MCF 10A (cell line): ENCODE measurements at places on chromosomes 2 and 18.

DNA sequence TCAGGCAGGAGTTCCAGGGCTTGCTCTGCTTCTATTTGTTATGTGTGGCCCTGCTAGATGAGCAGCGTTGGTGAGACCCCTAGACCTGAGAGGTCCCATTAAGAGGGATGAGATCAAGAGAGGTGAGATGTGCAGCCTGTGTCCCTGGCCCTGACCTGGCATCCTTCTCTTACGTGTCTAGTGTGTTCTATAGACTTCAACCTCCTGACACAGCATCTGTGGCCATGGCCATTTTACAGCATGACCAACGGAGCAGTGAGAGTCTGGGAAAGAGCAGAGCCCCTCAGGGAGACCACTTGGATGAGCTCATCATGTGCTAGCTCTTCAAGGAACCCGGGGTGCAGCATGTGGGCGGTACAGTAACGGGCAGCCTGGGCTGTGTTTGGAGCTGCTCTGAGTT lies 32.7 kb upstream of the ASPRV1 start:
- no peak for DNase-seq

DNA sequence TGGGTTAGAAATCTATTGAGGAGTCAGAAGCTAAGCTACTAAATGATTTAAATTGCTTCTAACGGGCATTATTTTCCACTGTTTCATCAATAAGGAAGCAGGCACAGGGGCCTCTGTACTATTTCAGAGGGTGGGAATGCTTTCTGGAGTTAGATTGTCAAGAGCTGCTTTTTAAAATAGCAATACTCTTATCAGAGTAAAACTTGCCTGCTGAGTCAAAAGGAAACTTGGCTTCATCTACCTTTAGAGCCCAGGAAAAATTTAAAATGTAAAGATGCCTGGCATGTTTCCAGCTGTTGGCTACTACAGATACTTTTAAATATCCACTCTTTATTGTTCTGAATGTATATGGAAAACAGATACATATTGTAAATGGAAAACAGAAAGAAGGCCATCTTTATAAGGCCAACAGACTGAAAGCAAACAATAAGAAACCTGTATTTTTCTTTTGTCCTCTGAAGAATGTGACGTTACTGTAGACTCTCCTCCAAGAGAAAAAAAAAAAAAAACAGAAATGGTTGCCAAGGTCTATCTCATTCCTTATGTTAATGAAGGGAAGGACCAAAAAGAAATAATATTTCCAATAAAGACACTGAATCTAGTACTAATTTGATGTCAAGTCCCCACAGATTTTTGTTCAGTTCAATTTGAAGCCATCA lies 79.1 kb downstream of the FIGN start:
- DNase-seq = no peak

- no peak for DNase-seq
Measured at GRCh38 chr2:16330012-16330411, 335.6 kb downstream of the CYRIA start.

DNA sequence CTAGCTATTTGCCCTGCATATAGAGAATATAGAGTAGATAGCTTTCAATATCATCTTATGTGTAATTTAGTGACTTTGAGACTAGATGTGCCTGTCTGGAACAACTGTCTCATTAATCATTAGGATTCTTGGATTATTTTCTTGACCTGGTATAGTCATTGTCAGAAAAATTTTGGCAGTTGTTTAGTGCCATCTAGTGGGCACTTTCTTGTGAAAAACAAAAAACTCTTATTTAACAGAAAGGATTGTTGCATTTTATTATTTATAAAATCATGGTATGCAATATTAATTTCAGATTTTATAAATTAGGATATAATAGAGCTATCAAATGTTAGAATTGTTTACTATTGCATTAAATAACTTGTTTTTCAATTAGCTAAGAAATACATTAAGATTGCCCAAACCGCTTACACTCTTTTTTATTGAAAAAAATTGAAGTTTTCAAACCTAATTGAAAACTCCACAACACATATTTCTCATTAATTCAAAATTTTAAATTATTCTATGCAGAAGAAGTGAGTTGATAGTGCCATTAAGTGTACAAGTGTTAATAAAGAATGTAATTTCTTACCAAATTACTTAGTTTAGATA lies 80.3 kb downstream of the DYNAP start:
- DNase-seq = peak; percentile 59

GRCh38 chr2:119197529-119198239 lies 25.9 kb upstream of the STEAP3 start:
- DNase-seq = no peak

GRCh38 chr18:47490882-47491281 lies 239.4 kb upstream of the SKOR2 start:
- peak; percentile 33 for DNase-seq

GRCh38 chr2:202387608-202388342 lies 11.6 kb downstream of the BMPR2 start:
- DNase-seq = no peak

- DNase-seq = no peak
Measured at GRCh38 chr18:58721566-58722239, 50.4 kb downstream of the MALT1 start.

DNA sequence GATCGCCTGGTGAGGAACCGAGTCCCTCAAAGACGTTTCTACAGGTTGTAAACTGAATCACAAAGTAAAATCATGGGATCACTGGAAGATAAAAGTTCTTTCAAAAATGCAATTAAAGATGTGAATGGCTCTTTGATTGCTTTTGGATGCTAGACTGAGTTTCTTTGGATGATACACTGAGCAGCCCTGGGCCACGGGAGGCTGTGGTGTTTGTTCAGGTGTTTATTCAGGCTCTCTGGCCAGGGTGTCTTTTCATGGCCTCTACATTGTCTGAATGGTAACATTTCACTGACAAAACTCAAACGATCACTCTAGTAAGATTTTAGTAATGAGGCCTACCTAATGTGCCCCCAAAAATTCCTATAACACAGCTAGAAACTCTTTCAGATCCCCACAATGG lies 48.4 kb upstream of the SPATS2L start:
- no peak for DNase-seq

GRCh38 chr2:217669831-217670230 lies 333.0 kb downstream of the TNS1 start:
- no peak for DNase-seq

- DNase-seq = no peak
Measured at GRCh38 chr2:138084206-138084605, 119.9 kb downstream of the HNMT start.

DNA sequence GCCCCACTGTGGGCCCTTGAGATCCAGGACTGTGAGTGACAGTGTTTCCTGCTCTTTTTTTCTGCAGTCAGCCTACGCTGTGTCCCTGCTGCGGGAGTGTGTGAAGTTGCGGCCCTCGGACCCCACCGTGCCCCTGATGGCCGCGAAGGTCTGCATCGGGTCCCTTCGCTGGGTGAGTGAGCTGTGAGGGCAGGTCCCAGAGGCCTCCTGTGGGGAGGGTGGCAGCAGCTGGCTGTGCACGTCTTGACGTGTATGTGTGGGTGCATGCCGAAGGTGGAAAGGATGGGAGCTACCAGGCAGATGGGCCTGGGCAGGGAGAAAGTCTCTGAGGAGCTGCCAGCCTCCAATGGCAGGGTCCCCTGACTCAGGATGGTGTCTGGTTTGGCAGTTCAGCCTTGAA lies 95.7 kb upstream of the MCFD2 start:
- DNase-seq = no peak

DNA sequence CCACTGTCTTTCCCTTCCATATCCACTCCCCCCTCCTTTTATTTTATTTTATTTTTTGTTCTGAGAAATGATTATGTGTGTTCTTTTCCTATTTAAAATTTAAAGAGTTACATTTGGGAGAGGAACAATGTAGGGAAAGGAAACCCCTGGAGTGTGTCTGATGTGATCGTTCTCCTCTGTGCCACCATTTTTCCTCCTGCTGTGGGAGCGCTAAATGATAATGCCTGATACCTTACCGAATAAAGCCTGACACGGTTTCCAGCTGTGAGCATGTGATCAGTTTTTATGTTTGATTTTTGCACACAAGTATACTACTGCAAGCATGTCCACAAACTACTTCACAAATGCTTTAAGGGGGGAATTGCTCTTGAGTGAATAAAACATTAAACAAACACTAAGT lies 317.8 kb upstream of the FANCL start:
- DNase-seq = no peak

DNA sequence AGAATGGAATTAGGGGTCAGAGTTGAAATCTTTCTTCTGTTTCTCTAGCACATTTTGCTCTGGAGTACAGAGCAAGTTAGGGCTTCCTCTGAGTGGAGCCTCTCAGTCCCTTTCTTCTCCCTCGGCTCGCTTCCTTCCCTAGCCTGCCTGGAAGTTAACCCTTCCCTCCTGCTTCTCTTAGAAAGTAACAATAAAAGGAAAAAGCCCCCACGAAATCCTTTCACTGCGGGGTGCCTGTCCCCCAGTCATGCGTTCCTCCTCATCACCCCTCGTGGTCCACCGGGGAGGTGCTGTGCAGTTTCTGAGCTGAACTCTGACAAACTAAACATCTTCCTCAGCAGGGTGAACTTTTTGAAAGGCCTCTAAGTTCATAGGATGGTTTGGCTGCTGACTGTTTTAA lies 2.0 kb downstream of the IGFBP2 start:
- no peak for DNase-seq

- no peak for DNase-seq
Measured at GRCh38 chr2:1222056-1222455, 191.2 kb upstream of the TPO start.

DNA sequence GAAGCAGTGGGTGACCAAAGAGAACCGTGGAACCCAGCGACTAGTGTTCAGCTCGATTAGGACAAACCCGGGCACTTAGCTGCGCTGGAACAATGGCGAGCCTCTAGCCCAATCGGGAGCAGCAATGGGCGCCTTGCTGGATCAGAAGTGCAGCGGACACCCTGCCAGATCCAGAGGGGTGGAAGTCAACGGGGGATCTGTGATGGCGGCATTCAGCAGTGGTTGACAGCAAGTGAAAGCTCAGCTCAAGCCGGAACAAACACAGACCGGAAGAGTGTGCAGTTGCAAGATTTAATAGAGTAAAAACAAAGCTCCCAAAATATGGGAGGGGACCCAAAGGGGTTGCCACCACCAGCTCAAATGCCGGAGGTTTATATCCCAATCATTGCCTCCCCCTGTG lies 478.7 kb upstream of the REG3G start:
- no peak for DNase-seq

DNA sequence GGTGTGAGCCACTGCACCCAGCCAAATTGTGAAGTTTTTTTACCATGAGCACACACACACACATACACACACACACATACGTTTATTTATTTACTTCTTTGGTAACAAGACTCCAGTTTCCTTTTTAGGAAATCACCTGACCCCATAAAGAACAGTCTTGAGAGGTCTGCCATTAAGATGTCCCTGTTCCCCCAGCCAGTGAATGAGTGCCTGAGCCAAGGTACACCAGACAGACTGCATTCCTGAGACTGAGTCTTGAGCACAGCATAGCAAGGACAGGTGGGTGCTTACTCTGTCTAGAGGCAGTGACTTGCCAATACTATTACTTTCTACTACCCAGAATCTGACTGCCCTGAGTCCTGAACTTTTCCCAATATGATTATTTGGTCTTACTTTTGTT lies 167.2 kb upstream of the SATB2 start:
- DNase-seq = no peak

GRCh38 chr2:14408695-14409094 lies 223.8 kb upstream of the LRATD1 start:
- no peak for DNase-seq

DNA sequence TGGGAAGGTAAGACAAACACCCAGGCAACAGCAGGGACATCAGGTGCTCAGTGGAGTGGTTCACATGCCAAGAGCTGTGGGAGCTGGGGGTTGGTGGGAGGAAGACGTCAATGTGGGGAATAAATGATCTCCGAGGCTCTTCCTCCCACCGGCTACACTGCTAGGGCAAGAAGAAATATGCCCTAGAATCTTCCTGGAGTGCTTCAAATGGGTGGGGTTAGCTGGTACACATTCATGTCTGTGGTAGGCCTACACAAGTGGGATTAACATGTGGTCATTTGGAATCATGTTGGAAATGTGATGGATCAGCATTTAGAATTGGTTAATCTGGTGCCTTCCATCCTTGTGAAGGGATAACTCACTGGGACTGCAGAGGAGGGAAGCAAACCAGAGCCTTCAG lies 12.4 kb upstream of the ZFP36L2 start:
- no peak for DNase-seq

DNA sequence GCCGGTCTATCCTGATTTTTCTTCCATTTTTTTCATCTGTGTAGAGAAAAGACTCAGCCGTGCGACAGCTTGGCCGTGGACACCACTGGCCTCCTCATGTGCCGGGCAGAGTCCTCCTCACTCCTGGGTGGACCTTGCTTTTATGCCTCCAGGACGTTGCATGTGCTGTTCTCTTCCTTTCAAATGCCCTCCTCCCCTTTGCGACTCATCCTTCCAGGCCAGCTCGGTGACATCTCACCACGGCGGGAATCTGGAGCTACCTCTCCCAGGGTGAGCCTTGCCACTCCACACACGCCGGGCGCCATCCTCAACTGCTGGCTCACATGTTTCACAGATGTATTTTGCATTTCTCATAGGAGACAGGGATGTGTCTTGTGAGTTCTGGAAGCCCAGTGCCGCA lies 198.5 kb upstream of the HDAC4 start:
- no peak for DNase-seq

- DNase-seq = peak; percentile 65
Measured at GRCh38 chr2:95115418-95115817, 6.2 kb downstream of the MRPS5 start.

DNA sequence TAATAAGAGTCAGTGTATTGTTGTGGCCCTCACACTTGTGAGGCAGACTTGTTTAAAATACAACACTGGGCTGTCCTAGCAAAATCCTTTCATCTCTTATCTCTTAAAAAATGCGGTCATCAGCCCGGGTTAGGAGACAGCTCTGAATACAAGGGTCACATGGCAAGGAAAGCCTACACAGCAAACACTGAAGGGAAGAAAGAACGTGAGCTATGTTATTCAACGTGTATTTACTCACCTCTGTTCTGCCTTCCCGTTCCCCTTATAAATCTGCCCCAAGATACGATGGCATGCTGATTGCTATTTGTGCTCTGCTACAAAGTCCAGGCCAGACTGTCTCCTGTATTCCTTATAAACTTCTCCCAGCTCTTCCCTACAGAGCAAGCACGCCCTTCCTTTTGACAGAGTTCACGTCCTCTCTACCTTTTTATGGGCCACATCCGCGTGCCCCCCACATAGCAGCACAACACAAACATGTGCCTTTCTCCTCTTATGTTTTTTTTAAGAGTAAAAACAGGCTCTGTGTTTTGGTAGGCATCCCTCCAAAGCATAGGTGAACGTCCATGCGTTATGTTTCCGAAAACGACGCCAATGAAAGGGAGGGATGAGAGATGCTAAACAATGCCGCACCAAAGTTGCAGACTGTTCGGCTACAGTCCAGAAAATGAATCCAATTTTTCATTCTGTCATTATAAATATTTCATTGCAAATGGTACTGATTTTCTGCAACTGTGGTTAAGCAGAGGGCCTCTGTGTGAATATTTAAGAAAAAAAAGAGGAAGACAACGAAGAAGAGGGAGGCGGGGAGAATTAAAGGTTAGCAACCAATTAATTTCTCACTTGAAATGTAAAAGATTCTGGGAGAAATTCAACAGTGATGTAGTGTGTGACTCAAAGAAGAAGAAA lies 274.7 kb downstream of the ZNF521 start:
- DNase-seq = no peak

- DNase-seq = no peak
Measured at GRCh38 chr18:6203791-6204190, 210.9 kb downstream of the L3MBTL4 start.

- no peak for DNase-seq
Measured at GRCh38 chr2:169676357-169676756, 17.8 kb downstream of the CFAP210 start.
